Kidney epithelial cell (primary cell): ENCODE measurements at places on chromosomes 13 and 19.

DNA sequence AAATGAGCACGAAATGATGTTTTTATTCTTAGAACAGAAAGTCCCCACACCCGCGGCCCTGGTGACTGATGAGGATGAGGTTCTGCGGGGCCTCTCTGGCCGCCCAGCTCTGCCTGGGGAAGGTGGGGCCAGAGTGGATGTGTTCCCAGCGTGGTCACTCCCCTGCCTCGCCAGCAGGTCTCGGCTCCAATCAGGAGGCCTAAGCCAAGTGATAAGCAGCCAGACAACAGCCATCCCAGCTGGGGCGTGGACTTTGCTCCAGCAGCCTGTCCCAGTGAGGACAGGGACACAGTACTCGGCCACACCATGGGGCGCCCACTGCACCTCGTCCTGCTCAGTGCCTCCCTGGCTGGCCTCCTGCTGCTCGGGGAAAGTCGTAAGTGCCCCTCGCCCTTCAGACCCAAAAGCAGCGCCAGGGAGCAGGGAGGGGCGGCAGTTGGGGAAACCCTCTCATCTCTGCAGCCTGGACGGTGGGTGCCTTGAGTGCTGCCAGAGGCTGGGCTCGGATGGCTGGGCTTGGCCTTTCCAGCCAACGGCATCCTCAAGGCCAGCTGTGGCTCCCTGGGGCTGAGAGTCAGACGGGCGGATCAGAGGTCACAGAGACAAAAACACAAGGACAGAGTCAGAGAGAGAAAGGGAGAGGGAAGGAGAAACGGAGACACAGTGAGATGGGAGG lies at the start of gene F10:
F10 (plus strand) TSS at position 250 of the 676 bp plus-strand sequence; CDS start at position 307, 57 bp downstream.
- DNase-seq, result no peak

DNA sequence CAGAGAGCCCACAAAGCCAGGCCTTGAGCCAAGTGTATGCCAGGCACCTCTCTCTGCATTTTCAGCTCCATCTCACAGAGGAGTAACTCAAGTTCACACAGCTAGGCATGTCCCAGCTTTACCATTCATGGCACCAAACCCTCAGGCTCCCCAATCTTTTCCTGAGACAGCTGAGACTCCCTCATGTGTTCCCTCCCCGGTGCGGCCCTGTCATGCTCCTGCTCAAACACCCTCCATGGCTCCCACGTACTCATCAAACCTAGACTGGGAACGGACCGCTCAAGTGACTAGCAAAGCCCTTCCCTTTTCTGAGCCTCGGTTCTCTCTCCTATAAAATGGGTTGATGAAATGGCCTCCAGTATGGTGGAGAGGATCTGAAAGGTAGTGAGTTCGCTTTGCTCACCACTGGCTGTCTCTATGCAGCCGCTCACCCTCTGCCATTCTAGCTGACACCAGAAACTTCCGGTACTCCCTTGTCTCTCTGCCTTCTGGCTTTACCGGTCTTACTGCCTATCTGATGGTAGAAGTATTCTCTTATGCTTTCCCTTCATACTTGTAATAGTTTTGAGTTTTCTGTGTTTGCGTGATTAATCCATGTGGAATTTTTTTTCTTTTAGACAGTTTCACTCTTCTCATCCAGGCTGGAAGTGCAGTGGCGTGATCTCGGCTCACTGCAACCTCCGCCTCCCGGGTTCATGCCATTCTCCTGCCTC lies 7.8 kb upstream of the SLC44A2 start:
- DNase-seq, result peak; percentile 42

- DNase-seq, result no peak
These were observed 42.5 kb upstream of the ANKRD10 start for GRCh38 chr13:110957181-110957884.

DNA sequence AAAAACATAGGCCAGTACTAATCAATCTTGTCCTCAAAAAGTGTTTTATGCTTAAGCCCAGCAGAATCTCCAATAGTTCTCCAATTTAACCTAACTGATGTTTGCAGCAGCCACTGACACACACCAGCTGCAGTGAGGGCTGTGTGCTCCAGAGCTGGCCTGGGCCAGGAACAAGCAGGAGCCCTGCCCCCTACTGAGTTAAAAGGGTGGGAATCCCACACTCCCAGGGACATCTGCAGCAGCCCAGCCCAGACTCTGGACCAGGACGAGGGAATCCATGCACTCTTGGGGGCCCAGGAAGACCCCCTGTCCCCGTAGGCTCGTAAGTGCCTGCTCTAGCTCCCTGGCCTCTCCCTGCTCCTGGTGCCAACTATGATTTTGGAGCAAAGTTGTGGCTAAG lies 91.5 kb upstream of the ATXN8OS start:
- no peak for DNase-seq

DNA sequence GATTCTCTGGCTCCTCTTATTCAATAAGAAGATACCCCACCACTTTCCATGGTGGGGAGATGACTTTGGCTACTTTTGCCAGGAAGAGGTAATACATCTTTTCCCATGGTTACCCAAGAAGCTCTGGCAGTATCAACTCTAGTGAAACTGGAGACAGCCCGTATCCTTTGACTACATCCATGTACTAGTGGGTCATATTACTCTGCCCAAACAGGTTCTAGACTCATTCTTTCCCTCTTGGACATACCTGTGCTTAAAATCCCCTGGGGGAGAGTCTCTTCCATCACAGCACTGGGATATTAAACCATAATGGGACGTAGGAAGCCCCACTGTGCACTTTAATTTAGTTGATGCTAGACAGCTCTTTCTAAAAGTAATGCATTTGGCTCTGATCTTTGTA lies 144.7 kb upstream of the KLF12 start:
- no peak for DNase-seq

GRCh38 chr19:13503570-13504235 lies 2.6 kb downstream of the CACNA1A start:
- DNase-seq, result no peak

- DNase-seq, result no peak
These were observed 7.0 kb upstream of the RAB8A start for GRCh38 chr19:16104722-16105121.

GRCh38 chr13:97539651-97540610 lies 106.0 kb downstream of the RAP2A start:
- DNase-seq, result no peak

DNA sequence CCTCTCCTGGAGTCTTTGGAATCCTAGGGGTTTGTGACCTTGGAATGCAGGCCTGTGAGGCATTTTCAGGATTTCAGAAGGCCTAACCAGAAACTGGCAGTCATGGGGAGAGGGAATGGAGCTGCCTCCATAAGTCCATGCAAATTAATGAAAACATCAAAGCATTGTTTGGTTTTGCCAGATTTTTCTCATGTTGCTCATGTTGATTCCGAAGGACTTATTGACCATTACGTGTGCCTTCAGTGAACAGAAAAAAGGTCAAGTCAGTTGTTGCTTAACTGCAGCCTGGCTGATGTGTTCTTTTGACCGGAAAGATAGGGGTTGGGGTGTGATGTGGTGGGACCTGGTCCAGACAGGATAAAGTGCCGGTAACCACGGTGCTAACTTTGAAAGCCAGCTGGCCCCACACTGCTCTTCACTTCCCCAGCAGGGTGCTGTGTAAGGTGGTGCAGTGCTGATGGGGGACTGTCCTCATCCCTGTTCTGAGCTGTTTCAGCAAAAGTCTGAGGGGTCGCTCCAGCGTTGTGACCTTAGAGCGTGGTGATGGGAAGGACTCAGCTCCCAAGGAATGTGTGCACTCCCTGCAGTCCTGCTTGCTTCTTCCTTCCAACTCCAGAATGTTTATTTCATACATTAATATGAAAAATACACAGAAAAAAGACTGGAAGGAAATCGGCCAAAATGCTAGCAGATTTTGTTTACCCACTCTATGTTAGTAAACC lies 3.5 kb downstream of the RNF113B start:
- DNase-seq, result peak; percentile 97

- no peak for DNase-seq
These were observed 11.9 kb downstream of the MEIS3 start for GRCh38 chr19:47407417-47407774.

DNA sequence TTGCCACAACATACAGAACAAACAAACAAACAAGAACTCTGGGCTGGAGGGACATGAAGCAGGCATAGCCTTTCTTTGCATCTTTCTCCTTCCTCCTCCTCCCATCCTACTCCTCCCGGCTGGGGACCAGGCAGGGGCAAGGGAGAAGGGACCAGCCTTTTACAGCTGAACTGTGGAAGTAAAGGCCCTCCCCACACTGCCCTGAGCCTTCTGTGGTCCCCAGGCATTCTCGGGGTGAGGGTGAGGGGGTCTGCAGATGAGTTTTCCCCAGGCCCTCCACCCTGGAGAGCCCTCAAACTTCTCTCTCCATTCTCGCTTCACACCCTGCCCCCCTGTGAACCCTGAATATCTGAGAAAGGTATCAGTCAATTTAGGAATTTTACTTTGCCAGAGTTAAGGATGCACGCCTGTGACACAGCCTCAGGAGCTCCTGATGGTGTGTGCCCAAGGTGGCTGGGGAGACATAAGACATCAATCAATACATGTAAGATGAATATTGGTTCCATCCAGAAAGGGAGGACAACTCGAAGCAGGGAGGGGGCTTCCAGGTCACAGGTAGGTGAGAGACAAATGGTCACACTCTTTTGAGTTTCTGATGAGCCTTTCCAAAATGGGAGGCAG lies 170.9 kb downstream of the COL4A1 start:
- DNase-seq, result no peak

GRCh38 chr19:33879818-33880575 lies 83.3 kb downstream of the KCTD15 start:
- no peak for DNase-seq

GRCh38 chr19:52626915-52627314 lies 11.2 kb downstream of the ZNF83 start:
- no peak for DNase-seq

DNA sequence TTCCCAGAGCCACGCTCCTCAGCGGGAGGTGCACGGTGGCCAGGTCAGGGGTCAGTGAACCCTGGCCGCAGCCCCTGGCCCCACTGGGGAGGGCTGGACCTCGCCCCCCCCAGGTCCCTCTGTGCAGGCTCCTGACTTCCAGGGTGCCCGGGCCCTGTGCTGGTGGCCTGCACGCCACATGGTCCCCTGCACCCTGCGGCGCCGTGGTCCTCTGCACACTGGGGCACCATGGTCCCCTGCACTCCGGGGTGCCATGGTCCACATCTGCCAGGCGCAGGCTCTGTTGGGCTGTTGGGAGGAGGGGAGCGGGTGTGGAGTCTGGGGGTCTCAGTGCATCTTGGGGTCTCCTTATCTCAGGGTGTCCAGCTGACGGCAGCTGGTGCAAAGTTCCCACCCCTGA lies 23.3 kb upstream of the TMEM255B start:
- no peak for DNase-seq

- no peak for DNase-seq
These were observed 4.4 kb downstream of the GADD45GIP1 start for GRCh38 chr19:12952488-12953137.

GRCh38 chr13:45219938-45220375 lies 19.1 kb upstream of the KCTD4 start:
- peak; percentile 73 for DNase-seq

DNA sequence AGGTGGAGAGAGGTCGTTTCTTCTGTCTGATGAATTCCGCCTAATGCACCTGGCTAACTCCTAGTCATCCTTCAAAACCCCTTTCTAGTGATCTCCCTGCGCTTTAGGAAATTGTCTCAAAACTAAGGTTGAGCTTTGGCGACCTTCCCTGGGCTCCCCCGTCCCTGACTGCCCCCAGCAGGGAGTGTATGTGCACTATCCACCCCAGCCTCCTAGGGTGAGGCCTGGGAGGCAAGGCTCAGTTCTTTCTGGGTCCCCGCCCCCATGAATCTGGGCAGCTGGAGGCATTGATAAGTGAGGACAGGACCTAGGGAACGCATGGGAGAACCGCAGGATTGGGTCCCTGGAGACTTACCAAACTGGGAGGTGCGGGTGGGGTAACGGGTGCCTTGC lies 378 bp downstream of the TLE6 start:
- DNase-seq, result no peak

- no peak for DNase-seq
These were observed 8.7 kb upstream of the SPC24 start for GRCh38 chr19:11164296-11164695.

DNA sequence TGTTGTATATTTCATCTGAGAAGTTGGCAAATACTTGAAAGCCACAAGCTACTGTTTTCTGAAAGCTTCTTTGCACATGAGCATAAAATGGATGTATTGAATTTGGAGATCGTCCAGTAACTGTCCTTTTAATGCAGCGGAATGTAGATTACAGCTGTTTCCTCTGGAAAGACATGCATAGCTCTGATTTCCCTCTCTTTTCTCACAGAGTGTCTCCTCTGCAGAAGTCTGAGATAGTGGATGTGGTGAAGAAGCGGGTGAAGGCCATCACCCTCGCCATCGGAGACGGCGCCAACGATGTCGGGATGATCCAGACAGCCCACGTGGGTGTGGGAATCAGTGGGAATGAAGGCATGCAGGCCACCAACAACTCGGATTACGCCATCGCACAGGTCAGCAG lies 283.0 kb downstream of the SHISA2 start:
- no peak for DNase-seq

- DNase-seq, result no peak
These were observed 452.5 kb upstream of the ARGLU1 start for GRCh38 chr13:107020393-107020792.

GRCh38 chr19:46787331-46788261 lies 798 bp downstream of the SLC1A5 start:
- no peak for DNase-seq

DNA sequence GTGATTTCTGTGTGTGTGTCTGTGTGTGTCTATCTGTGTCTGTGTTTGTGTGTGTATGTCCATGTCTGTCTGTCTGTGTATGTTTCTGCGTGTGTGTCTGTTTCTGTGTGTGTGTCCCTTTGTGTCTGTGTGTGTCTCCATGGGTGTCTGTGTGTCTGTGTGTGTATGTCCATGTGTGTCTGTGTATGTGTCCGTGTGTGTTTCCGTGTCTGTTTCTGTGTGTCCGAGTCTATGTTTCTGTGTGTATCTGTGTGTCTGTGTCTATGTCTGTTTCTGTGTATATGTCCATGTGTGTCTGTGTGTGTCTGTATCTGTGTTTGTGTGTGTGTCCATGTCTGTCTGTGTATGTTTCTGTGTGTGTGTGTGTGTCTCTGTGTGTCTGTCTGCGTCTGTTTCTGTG lies 276.3 kb upstream of the SOX1 start:
- DNase-seq, result no peak

- no peak for DNase-seq
These were observed 9.8 kb downstream of the ZNF526 start for GRCh38 chr19:42229855-42230351.

- DNase-seq, result no peak
These were observed 105.0 kb downstream of the PTPRS start for GRCh38 chr19:5235458-5236219.

- no peak for DNase-seq
These were observed 3.7 kb downstream of the GAS6 start for GRCh38 chr13:113860051-113860664.
